Stomach (tissue), 19 donors: ENCODE measurements at places on chromosomes 13 and 19. TPM values are rescaled to one million over a fixed set of nuclear protein-coding genes. Genes with fewer than 3 reads are reported as not detected.

DNA sequence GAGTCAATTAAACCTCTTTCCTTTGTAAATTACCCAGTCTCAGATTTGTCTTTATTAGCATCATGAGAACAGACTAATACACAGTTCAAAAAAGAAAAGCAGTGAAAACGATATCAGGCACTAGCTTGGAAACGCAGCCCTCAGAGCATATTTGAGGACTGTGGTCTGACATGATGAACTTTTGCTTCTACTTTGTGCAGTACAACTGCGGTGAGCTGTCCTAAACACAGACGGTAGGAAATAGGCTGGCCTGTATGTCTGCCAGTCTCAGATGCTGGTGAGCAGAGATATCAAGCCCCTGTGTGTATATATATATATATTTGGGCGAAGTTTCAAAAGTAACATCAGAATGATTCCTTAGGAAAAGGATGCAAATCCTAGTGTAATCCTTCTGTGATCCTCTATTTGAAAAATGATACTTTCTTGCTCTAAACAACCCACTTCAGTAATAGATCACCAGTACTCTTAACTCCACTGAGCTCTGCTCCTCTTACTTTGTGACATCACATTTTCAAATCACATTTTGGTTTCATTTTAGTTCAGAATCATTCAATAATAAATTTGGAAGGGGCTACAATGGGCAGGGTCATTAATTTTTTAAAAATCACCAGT lies 74.4 kb downstream of the TNFRSF19 start:
- H3K4me1 ChIP-seq: no peaks in the 10 kb centered on the region
- H3K36me3 ChIP-seq: no peaks in the 10 kb centered on the region
- no peak overlapping the region for H3K4me3 ChIP-seq
- DNase-seq: no peak
- no peak overlapping the region for H3K27ac ChIP-seq

- DNase-seq: no peak
- no peak overlapping the region for H3K4me3 ChIP-seq
Measured at GRCh38 chr19:814152-815078, 7.3 kb downstream of the PLPPR3 start.

- H3K4me1 ChIP-seq: no peaks in the 10 kb centered on the region
- no peak overlapping the region for H3K4me3 ChIP-seq
- H3K36me3 ChIP-seq: peaks cover 64% of the 10 kb centered on the region
- no peak for DNase-seq
- no peak overlapping the region for H3K27ac ChIP-seq
Measured at GRCh38 chr13:41250993-41251392, 12.4 kb downstream of the MTRF1 start.

- no peaks in the 10 kb centered on the region for H3K36me3 ChIP-seq
- no peaks in the 10 kb centered on the region for H3K4me1 ChIP-seq
- DNase-seq: no peak
Measured at GRCh38 chr13:79455331-79455730, 25.6 kb upstream of the NDFIP2 start.

Gene RAB3A
- total RNA-seq: 2.0 TPM

DNA sequence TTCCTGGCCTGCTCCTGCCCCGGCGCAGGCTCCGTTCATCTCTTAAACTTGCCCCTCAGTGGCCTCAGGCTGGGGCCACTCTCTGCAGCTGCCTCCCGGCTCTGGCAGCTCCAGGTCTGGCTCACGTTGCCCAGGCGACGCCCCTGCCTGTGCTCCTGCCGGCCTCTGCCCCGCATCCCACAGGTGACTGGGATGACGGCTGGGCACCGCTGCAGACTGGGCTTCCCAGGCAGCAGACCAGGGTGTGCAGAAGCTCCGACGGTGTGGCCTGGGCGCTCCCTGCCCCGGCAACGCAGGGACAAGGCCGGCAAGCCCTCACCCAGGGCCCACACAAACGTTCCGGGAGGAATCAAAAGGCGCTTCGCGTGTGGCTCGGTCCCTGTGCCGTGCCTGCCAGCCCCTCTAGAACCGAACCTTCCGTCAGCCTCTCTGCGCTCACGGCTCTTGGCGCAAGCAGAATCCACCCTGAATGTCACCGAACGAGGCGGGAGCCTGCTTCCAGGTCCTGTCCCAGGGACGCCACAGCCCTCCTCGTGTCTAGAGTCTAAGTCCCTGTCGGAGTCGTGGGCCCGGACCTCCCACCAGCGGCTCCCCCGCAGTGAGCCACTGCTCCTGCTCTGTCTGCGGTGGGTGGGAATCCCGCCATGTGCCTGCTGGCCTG lies 64.8 kb downstream of the MLLT1 start:
- H3K27me3 ChIP-seq: no peaks in the 10 kb centered on the region
- peaks cover 41% of the 10 kb centered on the region for H3K4me1 ChIP-seq
- no peak overlapping the region for H3K27ac ChIP-seq
- no peak overlapping the region for H3K4me3 ChIP-seq

Gene FAM124A
- total RNA-seq: 2.4 TPM

Gene VPS36
- 21.7 TPM for total RNA-seq

Gene CGB8
- not detected for total RNA-seq

DNA sequence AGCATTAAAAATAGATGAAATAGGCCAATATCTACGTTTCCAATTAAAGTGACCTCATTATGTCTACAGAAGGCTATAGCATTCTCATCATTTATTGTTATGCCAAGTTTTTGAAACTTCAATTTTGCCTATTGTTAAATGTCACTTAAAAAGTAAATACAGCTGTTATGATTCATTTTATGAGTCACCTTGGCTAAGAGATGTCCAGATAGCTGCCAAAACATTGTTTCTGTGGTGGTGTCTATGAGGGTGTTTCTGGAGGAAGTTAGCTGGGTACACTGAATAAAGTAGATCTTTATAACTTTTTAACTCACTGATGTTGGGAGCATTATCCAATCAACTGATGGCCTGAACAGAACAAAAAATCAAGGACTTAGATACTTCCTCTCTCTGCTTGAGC lies 1209.7 kb upstream of the PCDH9 start:
- no peak overlapping the region for H3K27ac ChIP-seq
- H3K27me3 ChIP-seq: no peaks in the 10 kb centered on the region
- no peak overlapping the region for H3K4me3 ChIP-seq
- no peaks in the 10 kb centered on the region for H3K36me3 ChIP-seq
- no peaks in the 10 kb centered on the region for H3K4me1 ChIP-seq

GRCh38 chr19:20351244-20351643 lies 184.2 kb downstream of the ZNF486 start:
- H3K4me3 ChIP-seq: no peak overlapping the region
- H3K36me3 ChIP-seq: no peaks in the 10 kb centered on the region
- DNase-seq: no peak
- H3K27ac ChIP-seq: no peak overlapping the region
- H3K4me1 ChIP-seq: no peaks in the 10 kb centered on the region

- H3K4me3 ChIP-seq: no peak overlapping the region
- H3K27ac ChIP-seq: peak overlapping the region; percentile 8
- no peaks in the 10 kb centered on the region for H3K27me3 ChIP-seq
- DNase-seq: no peak
Measured at GRCh38 chr19:3535981-3536380, 3.0 kb upstream of the TEKTIP1 start.

- H3K27ac ChIP-seq: no peak overlapping the region
- peak; percentile 52 for DNase-seq
- H3K4me3 ChIP-seq: no peak overlapping the region
- no peaks in the 10 kb centered on the region for H3K36me3 ChIP-seq
- peaks cover 22% of the 10 kb centered on the region for H3K27me3 ChIP-seq
Measured at GRCh38 chr13:99442273-99442895, 58.9 kb upstream of the TM9SF2 start.

Gene ZNF547
- total RNA-seq: 1.7 TPM

DNA sequence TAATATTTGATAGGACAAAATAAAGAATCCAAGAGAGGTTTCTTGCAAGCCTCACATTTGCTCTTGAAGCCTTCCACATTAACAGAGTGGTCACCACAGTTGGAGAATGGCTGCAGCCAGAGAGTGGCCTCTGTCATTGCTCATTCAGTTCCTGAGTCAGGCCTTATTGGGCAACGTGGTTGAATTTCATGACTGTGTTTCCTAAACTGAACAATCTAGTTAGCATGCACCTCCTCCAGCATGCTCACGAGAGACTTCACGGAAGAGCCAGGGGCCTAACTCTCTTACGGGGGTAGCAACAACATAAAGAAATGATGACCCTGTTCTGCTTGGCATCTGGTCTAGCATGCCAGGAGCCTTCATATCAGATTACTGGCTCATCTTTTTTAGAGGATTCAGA lies 9.6 kb upstream of the UBL3 start:
- no peaks in the 10 kb centered on the region for H3K27me3 ChIP-seq
- DNase-seq: no peak
- no peaks in the 10 kb centered on the region for H3K36me3 ChIP-seq
- H3K4me1 ChIP-seq: no peaks in the 10 kb centered on the region
- H3K27ac ChIP-seq: no peak overlapping the region

GRCh38 chr13:99984461-99985240 lies 3.1 kb downstream of the ZIC2 start:
- peaks cover 53% of the 10 kb centered on the region for H3K4me1 ChIP-seq
- DNase-seq: peak; percentile 27
- no peak overlapping the region for H3K4me3 ChIP-seq
- no peak overlapping the region for H3K27ac ChIP-seq

DNA sequence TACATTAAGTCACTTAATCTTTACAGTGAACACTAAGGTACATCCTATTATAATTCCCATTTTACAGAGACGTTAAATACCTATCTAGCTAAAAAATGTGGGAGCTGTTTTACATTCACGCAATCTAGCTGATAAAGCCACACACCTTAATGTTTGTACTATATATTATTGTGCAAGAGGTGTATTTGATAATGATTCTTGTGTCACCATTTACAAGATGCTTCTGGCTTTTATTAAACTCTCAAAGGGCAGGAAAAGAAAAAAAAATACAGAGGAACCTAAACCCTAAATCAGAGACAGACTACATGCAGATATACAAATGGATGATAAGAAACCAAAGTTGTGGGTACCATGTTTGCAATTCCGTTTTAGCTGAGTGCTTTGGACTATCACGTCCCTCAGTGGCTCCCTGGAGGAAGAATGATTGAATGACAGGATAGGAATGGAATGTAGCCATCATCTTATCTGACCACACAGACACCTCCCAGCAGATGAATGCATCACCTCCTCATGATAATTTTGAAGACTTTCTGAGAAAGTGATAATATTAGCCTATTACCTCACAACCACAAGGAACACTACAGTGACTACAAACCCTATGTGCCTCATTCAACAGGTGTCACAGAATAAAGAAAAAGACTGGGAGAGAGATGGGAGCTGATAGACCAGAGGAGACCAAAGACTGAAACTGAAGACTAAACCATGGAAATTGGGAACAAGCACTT lies 230.5 kb upstream of the SERP2 start:
- peaks cover 12% of the 10 kb centered on the region for H3K4me1 ChIP-seq
- no peak for DNase-seq
- H3K27ac ChIP-seq: peak overlapping the region; percentile 90
- H3K4me3 ChIP-seq: peak overlapping the region; percentile 49

Gene CEACAM3
- not detected for total RNA-seq

DNA sequence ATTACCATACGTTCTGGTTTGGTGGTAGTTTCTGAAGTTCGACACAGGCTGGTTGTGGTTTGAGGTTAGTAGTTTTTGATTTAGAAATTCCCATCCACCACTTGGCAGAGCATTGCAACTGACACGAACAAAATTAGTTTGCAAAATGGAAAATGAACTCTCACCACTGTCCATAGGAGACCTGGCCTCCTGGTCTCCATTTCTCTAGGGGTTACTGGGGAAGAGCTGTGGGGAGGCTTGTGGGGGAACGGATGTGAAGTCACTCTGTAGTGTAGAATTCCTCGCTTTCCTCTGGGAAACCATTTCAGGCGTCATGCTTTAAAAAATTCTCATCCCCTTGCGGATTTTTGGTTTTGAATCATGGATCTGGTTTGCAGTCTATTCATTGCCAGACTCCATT lies 321.5 kb upstream of the MAB21L1 start:
- no peaks in the 10 kb centered on the region for H3K36me3 ChIP-seq
- no peak overlapping the region for H3K4me3 ChIP-seq
- DNase-seq: no peak
- peaks cover 28% of the 10 kb centered on the region for H3K4me1 ChIP-seq
- H3K27ac ChIP-seq: no peak overlapping the region
- H3K27me3 ChIP-seq: no peaks in the 10 kb centered on the region

Gene SHANK1
- total RNA-seq: 1.5 TPM

DNA sequence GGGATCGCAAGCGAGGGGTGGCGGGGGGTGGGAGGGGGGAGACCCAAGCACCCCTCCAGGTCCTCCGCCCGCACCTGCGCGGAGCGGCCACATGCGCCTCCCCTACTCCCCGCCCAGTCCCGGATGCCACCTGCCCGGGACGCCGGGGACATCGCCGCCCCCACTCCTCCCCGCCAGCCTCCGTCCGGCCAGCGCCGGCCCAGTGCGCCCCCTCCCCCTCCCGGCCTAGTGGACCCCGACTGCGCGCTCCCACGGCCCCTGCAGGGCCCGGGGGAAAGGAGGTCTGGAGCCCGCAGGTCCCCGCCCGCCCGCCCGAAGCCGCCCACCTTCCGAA lies 263 bp downstream of the RHPN2 start:
- peaks cover 42% of the 10 kb centered on the region for H3K4me1 ChIP-seq
- peak; percentile 88 for DNase-seq
- peak overlapping the region; percentile 74 for H3K4me3 ChIP-seq
- peaks cover 24% of the 10 kb centered on the region for H3K27me3 ChIP-seq
- peak overlapping the region; percentile 87 for H3K27ac ChIP-seq
- no peaks in the 10 kb centered on the region for H3K36me3 ChIP-seq

Gene ERICH6B
- not detected for total RNA-seq

Gene ZNF559
- 16.9 TPM for total RNA-seq

DNA sequence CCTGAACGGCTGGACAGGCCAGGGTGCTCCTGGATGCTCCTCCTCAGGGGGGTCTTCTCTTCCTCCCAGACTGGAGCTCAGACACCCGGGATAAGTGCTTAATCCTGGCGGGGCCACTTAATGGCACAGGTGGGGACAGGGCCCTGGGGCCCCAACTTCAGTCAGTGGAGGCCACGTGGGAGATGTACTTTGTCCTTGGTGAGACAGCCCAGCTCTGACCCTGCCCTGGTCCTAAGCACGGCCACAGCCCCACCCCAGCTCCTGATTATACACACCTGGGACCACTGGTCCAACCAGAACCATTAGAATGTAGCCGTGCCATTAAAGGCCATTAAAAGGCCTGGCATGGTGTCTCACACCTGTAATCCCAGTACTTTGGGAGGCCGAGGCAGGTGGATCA lies 7.8 kb downstream of the PPP1R14A start:
- DNase-seq: no peak
- H3K27ac ChIP-seq: peak overlapping the region; percentile 92
- H3K4me3 ChIP-seq: no peak overlapping the region
- H3K36me3 ChIP-seq: no peaks in the 10 kb centered on the region
- H3K4me1 ChIP-seq: peaks cover 86% of the 10 kb centered on the region

GRCh38 chr19:51354742-51355148 lies 11.4 kb downstream of the ETFB start:
- no peak overlapping the region for H3K27ac ChIP-seq
- peaks cover 34% of the 10 kb centered on the region for H3K36me3 ChIP-seq
- H3K4me3 ChIP-seq: no peak overlapping the region
- DNase-seq: peak; percentile 84

GRCh38 chr13:104962411-104962810 lies 1573.1 kb downstream of the EFNB2 start:
- DNase-seq: no peak
- H3K4me1 ChIP-seq: no peaks in the 10 kb centered on the region
- H3K4me3 ChIP-seq: no peak overlapping the region
- H3K36me3 ChIP-seq: no peaks in the 10 kb centered on the region
- H3K27me3 ChIP-seq: no peaks in the 10 kb centered on the region
- H3K27ac ChIP-seq: no peak overlapping the region
